ENCODE measurements at places on chromosomes 3 and 15. TPM values are rescaled to one million over a fixed set of nuclear protein-coding genes. Genes with fewer than 3 reads are reported as not detected.

DNA sequence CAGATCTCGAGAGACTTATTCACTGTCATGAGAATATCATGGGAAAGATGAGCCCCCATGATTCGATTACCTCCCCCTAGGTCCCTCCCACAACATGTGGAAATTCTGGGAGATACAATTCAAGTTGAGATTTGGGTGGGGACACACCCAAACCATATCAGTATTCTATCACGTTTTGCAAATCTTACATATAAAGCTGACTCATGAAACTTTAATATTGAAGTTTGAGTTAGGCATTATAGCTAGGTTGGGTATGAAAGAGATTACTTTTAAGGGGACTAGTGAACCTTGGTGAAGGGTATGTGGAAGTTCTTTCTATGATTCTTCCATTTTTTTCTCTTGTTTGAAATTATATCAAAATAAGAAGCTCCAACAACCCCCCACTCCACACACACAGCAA is 117.7 kb upstream of the RASGRP1 start:
- no peaks in the 10 kb centered on the region for H3K27me3 ChIP-seq
- H3K36me3 ChIP-seq = no peaks in the 10 kb centered on the region
- H3K4me1 ChIP-seq = no peaks in the 10 kb centered on the region
- H3K27ac ChIP-seq = no peak overlapping the region

GRCh38 chr3:150447084-150447483 is 39.0 kb downstream of the TSC22D2 start:
- no peaks in the 10 kb centered on the region for H3K27me3 ChIP-seq
- DNase-seq = no peak
- no peak overlapping the region for H3K4me3 ChIP-seq
- H3K27ac ChIP-seq = peak overlapping the region; percentile 22

- H3K36me3 ChIP-seq = no peaks in the 10 kb centered on the region
- no peak for DNase-seq
- H3K27ac ChIP-seq = no peak overlapping the region
- no peak overlapping the region for H3K4me3 ChIP-seq
- H3K4me1 ChIP-seq = no peaks in the 10 kb centered on the region
These were observed 17.8 kb downstream of the SPTBN5 start for GRCh38 chr15:41876007-41876406.

GRCh38 chr3:182393151-182393550 is 400.2 kb upstream of the ATP11B start:
- no peak for DNase-seq
- no peaks in the 10 kb centered on the region for H3K27me3 ChIP-seq
- H3K27ac ChIP-seq = no peak overlapping the region
- H3K4me3 ChIP-seq = no peak overlapping the region
- H3K36me3 ChIP-seq = no peaks in the 10 kb centered on the region

DNA sequence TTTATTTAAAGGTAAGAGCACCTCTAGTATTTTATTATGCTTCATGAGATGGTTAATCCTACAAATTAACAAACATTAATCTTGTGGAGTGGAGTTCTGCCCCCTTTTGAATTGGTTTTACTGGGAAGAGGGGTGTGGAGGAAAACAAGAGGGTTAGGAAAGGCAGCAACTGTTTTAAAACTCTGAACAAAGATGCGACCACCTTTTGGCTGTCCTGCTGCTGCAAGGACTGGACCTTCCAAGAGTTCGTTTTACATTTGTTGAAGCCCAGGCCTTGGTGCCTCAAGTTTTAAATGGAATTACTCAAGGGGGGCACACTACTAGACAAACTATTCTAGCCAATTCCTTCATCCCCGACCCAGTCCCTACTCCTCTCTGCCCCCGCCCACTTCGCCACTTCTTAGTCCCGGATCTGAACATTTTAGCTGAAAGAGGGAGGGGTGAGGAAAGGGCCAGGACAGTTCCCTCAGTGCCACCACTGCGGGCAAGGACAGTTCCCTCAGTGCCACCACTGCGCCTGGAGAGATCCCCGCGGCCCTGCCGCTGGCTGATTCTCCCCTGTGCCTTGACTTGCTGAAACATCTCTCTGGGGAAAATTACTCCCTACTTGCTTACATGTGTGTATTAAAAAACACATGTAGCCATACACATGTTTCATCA is 11.2 kb downstream of the SOX2 start:
- H3K4me1 ChIP-seq = peaks cover 14% of the 10 kb centered on the region
- no peak for DNase-seq
- no peak overlapping the region for H3K27ac ChIP-seq
- no peak overlapping the region for H3K4me3 ChIP-seq
- no peaks in the 10 kb centered on the region for H3K36me3 ChIP-seq
- H3K27me3 ChIP-seq = no peaks in the 10 kb centered on the region

GRCh38 chr15:68304589-68305337 is 27.2 kb downstream of the FEM1B start:
- H3K4me3 ChIP-seq = no peak overlapping the region
- no peaks in the 10 kb centered on the region for H3K36me3 ChIP-seq

GRCh38 chr3:95228416-95228815 is 1165.6 kb downstream of the NSUN3 start:
- no peak for DNase-seq
- H3K4me1 ChIP-seq = no peaks in the 10 kb centered on the region
- no peak overlapping the region for H3K27ac ChIP-seq
- H3K27me3 ChIP-seq = no peaks in the 10 kb centered on the region

DNA sequence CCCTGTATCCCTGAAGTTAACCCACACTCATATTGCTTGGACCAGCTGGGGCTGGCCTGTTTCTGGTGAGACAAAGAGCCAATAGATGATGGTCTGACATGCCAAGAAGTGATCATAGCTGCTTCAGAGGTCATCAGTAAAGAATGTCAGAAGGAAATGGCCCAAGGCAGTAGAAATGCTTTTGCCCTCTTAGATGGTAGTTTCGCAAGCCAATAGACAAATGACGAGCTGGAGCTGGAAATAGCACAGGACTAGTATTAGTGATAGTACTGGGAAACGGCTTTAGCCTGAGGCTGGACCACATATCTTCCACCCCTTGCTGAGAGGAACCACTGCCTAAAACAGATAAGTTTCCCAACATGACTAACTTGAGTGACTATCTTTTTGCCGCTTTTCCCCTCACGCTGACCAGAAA is 176.1 kb upstream of the THBS1 start:
- H3K4me3 ChIP-seq = no peak overlapping the region
- DNase-seq = no peak
- peaks cover 21% of the 10 kb centered on the region for H3K27me3 ChIP-seq
- H3K36me3 ChIP-seq = no peaks in the 10 kb centered on the region
- H3K4me1 ChIP-seq = no peaks in the 10 kb centered on the region

GRCh38 chr15:98131924-98132323 is 171.4 kb downstream of the ARRDC4 start:
- no peaks in the 10 kb centered on the region for H3K36me3 ChIP-seq
- no peaks in the 10 kb centered on the region for H3K4me1 ChIP-seq
- H3K4me3 ChIP-seq = no peak overlapping the region
- H3K27ac ChIP-seq = no peak overlapping the region

- H3K27ac ChIP-seq = no peak overlapping the region
- H3K4me1 ChIP-seq = no peaks in the 10 kb centered on the region
- no peak overlapping the region for H3K4me3 ChIP-seq
- no peak for DNase-seq
- H3K27me3 ChIP-seq = no peaks in the 10 kb centered on the region
These were observed 94.3 kb downstream of the OXNAD1 start for GRCh38 chr3:16359331-16359730.

GRCh38 chr3:193662757-193663322 is 69.8 kb downstream of the OPA1 start:
- no peaks in the 10 kb centered on the region for H3K27me3 ChIP-seq
- peak; percentile 24 for DNase-seq
- no peak overlapping the region for H3K4me3 ChIP-seq
- H3K27ac ChIP-seq = peak overlapping the region; percentile 39
- peaks cover 46% of the 10 kb centered on the region for H3K36me3 ChIP-seq

GRCh38 chr15:62793752-62794144 is 248.8 kb upstream of the TPM1 start:
- no peaks in the 10 kb centered on the region for H3K27me3 ChIP-seq
- no peaks in the 10 kb centered on the region for H3K4me1 ChIP-seq
- DNase-seq = no peak
- no peak overlapping the region for H3K27ac ChIP-seq
- H3K4me3 ChIP-seq = no peak overlapping the region

DNA sequence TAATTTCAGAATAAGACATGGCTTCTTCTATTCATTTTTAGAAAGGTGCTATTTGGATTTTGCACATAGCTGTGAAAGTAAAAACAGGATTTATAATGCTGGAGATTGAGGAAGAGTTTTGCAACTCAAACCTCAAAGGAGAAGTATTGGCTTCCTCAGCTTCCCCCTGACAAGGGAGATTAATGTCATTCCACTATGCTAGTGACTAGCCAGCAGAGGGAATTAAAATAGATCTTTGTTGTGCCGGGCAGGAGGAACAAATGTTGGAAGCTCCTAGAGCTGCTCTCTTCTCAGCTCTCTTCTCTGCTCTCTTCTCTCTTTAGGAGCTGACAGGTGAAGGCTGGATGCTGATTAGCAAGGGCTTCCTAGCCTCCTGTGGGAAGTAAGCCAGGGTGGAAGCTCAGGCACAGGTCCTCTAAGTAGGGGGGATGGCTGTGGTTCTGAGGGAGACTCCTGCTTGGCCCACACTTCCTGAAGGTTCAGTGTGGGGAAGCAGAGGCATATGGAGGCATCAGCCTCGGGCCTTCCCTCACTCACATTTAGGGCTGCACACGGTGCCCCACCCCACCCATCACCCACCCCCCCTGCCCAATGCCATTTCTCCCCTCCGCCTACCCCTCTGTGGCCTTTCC is 29.6 kb downstream of the CX3CR1 start:
- no peaks in the 10 kb centered on the region for H3K27me3 ChIP-seq
- H3K4me3 ChIP-seq = no peak overlapping the region
- no peak overlapping the region for H3K27ac ChIP-seq
- no peaks in the 10 kb centered on the region for H3K36me3 ChIP-seq
- no peaks in the 10 kb centered on the region for H3K4me1 ChIP-seq

GRCh38 chr3:48440590-48440958 is 517 bp downstream of the TMA7 start:
- no peak for DNase-seq
- peak overlapping the region; percentile 74 for H3K4me3 ChIP-seq
- H3K36me3 ChIP-seq = peaks cover 6% of the 10 kb centered on the region
- no peaks in the 10 kb centered on the region for H3K4me1 ChIP-seq
- peak overlapping the region; percentile 80 for H3K27ac ChIP-seq

DNA sequence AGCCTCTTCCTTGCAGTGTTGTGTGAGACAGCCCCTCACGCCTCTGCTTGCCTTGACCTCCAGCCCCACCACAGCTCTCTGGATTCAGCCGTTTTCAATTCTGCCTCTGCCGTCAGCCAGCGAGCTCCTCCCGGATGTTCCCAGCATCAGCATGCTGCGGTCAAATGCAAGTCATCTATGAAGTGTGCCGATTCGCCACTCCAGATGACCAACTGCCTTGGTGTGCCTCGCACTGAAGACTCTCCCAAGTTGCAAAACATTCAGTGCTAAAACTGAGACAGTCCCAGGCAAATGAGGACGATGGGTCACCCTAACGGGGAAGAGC is 30.6 kb upstream of the RASA2 start:
- H3K4me3 ChIP-seq = no peak overlapping the region
- H3K27me3 ChIP-seq = no peaks in the 10 kb centered on the region
- H3K4me1 ChIP-seq = no peaks in the 10 kb centered on the region
- no peak overlapping the region for H3K27ac ChIP-seq

- DNase-seq = no peak
- no peaks in the 10 kb centered on the region for H3K4me1 ChIP-seq
- peak within 1 kb of the TSS; percentile 38 for H3K4me3 ChIP-seq
- peaks cover 47% of the 10 kb centered on the region for H3K27me3 ChIP-seq
These were observed at the start of gene ALDH1A3 for GRCh38 chr15:100879464-100880138. ALDH1A3 (plus strand) TSS chr15:100879831; CDS start chr15:100879908, 77 bp downstream.

GRCh38 chr15:33007303-33007855 is 187.1 kb downstream of the FMN1 start:
- H3K36me3 ChIP-seq = no peaks in the 10 kb centered on the region
- H3K27me3 ChIP-seq = peaks cover 39% of the 10 kb centered on the region

DNA sequence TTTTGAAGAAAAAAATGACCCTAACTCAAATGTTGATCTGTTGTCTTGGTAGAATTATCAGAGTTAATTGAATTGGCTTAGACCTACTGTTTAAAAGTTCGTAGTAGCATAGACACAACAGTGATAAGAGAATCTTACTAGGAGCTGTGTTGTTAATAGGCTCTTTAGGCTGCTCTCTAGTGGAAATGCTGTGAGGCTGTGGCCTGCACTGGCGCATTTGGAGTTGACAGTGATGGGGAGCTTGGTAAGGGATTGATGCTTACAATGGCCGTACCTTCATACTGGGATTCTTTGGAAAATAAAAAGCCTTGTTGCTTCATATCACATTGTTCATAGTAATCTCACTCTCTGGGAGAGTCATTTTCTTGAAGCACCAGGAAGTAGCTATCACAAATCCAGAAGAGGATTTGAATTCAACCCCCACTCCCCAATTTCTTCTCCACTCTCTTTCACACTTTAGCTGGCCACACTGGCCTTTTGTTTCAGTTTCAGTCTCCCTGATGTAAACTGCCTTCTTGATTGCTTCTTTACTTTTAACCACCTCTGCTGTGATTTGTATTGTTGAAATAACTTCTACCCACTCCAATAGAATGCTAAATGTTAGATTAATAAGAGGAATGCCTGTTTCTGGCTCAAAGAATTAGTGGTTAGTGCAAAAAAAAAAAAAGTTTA is 56.6 kb downstream of the CEP63 start:
- H3K27me3 ChIP-seq = no peaks in the 10 kb centered on the region
- peaks cover 5% of the 10 kb centered on the region for H3K36me3 ChIP-seq
- DNase-seq = no peak
- H3K27ac ChIP-seq = no peak overlapping the region
- no peaks in the 10 kb centered on the region for H3K4me1 ChIP-seq

GRCh38 chr3:10249833-10250232 is 1.6 kb downstream of the TATDN2 start:
- peaks cover 7% of the 10 kb centered on the region for H3K4me1 ChIP-seq
- peak overlapping the region; percentile 63 for H3K4me3 ChIP-seq
- H3K27ac ChIP-seq = peak overlapping the region; percentile 78
- peaks cover 15% of the 10 kb centered on the region for H3K36me3 ChIP-seq
- H3K27me3 ChIP-seq = no peaks in the 10 kb centered on the region
- no peak for DNase-seq

DNA sequence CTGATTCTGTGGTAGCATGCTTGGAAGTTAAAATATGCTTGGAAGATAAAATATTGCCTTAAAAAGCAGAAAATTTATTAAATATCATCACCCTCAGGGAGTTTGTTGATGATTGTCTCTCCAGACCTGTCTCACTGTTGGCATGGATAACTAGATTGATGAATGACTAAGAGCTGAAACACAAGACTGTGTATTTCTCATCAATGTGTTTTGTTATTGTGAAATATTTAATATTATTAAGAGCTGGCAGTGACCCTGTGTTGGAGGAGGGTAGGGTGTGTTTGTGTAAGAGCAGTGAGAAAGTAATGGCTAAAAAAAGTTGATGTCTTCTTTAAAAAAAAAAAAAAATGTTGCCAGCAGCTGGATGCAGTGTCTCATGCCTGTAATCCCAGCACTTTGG is 82.2 kb downstream of the ITPR1 start:
- no peaks in the 10 kb centered on the region for H3K4me1 ChIP-seq
- no peak overlapping the region for H3K27ac ChIP-seq
- no peak overlapping the region for H3K4me3 ChIP-seq
- no peaks in the 10 kb centered on the region for H3K36me3 ChIP-seq
- H3K27me3 ChIP-seq = no peaks in the 10 kb centered on the region

- no peaks in the 10 kb centered on the region for H3K27me3 ChIP-seq
- no peak overlapping the region for H3K4me3 ChIP-seq
- DNase-seq = no peak
- H3K27ac ChIP-seq = no peak overlapping the region
- no peaks in the 10 kb centered on the region for H3K4me1 ChIP-seq
These were observed 104.9 kb upstream of the TGFBR2 start for GRCh38 chr3:30501526-30501925.

GPD1L gene
- 12.6 TPM for total RNA-seq

ULK4 gene
- total RNA-seq = 4.4 TPM

COL6A5 gene
- total RNA-seq = 0.32 TPM

SERPINI2 gene
- total RNA-seq = not detected

SEMA3B gene
- 2.0 TPM for total RNA-seq

PIK3R4 gene
- 32.5 TPM for total RNA-seq

TRIM42 gene
- total RNA-seq = not detected

C3orf20 gene
- total RNA-seq = 0.17 TPM

NR2E3 gene
- total RNA-seq = not detected
